ENCODE measurements at places on chromosomes 12 and 14.

GRCh38 chr12:30927222-30927611 lies 669 bp downstream of the TSPAN11 start:
- H3K27ac ChIP-seq: no peak overlapping the region
- no peaks in the 10 kb centered on the region for H3K4me1 ChIP-seq
- no peak for DNase-seq
- H3K4me3 ChIP-seq: no peak overlapping the region
- H3K36me3 ChIP-seq: no peaks in the 10 kb centered on the region

DNA sequence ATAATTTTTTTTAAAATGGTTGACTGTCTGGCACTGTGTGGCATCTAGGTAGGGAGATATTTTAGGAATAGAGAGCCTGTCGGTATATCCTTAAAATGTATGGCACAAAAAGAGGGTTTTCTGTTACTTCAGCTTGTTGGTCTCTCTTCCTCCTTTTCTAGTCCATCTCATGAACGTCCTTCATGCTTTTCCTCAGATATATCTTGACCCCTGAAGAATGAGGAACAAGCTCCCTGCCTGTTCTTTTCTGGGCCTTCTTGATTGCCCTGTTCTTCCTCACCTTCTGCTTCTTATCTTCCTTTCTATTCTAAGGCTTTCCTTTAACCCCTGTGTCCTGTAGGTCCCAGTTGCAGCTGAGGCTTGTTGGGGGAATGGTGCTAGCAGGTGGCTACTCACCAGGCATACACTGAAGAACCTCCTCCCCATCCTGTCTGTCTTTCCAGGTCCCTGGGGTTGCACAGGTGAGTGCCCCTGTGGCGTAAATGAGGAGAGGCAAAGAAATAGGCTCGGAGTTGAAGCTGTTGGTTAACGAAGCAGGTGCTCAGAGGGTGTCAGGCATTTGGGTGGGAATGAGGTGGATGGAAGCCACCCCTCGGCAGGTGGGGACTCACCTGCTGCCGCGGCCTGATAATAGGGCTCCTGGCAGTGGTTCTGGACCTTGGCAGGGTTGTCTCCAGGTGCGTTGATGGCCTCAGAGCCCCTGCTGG lies 7.2 kb upstream of the C1R start:
- no peak overlapping the region for H3K27ac ChIP-seq
- no peak for DNase-seq
- peaks cover 22% of the 10 kb centered on the region for H3K4me1 ChIP-seq
- no peaks in the 10 kb centered on the region for H3K27me3 ChIP-seq
- peaks cover 22% of the 10 kb centered on the region for H3K36me3 ChIP-seq

DNA sequence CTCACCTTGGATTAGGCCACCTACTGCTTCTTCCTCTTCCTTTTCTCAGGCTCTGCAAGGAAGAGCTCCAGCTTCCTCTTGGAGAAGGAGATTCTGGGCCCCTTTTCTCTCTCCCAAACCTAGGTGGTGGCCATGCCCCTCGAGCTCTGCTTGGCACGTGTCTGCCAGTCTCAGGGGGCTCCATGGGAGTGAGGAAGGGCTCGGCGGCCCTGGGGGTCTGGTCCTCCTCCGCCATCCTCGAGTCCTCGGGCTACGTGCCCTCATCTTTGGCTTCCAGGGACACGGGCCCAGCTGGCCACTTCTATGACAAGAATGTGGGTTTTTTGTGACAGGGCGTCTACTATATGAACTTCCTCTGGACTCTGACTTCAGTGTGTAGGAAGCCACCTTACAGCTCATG lies 34.3 kb downstream of the HSP90AA1 start:
- H3K36me3 ChIP-seq: peaks cover 54% of the 10 kb centered on the region
- no peak overlapping the region for H3K27ac ChIP-seq
- no peaks in the 10 kb centered on the region for H3K4me1 ChIP-seq
- DNase-seq: no peak
- H3K4me3 ChIP-seq: no peak overlapping the region

DNA sequence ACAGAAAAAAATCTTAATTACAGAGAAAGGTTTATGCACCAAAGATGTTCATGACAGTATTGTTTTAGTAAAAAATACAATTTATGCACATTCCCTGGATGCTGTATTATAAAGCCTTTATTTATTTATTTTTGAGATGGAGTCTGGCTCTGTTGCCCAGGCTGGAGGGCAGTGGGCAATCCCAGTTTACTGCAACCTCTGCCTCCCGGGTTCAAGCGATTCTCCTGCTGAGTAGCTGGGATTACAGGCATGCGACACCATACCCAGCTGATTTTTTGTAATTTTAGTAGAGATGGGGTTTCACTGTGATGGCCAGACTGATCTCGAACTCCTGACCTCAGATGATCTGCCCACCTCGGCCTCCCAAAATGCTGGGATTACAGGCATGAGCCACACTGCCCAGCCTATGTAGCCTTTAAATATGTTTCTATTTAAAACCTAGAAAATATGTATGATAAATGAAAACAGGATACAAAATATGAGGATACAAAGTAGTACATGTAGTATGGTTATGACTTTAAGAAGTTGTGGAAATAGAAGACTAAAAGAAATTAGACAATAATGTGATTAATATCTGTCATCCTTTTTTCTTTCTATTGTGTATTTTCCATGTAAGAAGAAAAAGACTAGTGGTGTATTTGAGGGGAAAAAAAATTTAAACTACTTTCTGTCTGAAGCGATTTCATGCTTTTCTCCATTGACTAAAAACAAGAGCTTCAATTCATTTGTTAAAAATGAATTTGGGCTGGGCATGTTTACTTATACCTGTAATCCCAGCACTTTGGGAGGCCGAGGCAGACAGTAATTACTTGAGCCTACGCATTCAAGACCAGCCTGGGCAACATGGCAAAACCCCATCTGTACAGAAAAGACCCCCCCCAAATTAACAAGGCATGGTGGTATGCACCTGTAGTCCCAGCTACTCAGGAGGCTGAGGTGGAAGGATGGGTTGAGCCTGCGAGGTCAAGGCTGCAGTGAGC lies 13.1 kb downstream of the ATF1 start:
- no peak for DNase-seq
- H3K27me3 ChIP-seq: no peaks in the 10 kb centered on the region
- no peaks in the 10 kb centered on the region for H3K4me1 ChIP-seq
- peaks cover 9% of the 10 kb centered on the region for H3K36me3 ChIP-seq

- H3K4me1 ChIP-seq: peaks cover 36% of the 10 kb centered on the region
- H3K27me3 ChIP-seq: no peaks in the 10 kb centered on the region
- H3K4me3 ChIP-seq: no peak overlapping the region
Observed at GRCh38 chr14:52693036-52693435, 2.3 kb downstream of the ERO1A start.

DNA sequence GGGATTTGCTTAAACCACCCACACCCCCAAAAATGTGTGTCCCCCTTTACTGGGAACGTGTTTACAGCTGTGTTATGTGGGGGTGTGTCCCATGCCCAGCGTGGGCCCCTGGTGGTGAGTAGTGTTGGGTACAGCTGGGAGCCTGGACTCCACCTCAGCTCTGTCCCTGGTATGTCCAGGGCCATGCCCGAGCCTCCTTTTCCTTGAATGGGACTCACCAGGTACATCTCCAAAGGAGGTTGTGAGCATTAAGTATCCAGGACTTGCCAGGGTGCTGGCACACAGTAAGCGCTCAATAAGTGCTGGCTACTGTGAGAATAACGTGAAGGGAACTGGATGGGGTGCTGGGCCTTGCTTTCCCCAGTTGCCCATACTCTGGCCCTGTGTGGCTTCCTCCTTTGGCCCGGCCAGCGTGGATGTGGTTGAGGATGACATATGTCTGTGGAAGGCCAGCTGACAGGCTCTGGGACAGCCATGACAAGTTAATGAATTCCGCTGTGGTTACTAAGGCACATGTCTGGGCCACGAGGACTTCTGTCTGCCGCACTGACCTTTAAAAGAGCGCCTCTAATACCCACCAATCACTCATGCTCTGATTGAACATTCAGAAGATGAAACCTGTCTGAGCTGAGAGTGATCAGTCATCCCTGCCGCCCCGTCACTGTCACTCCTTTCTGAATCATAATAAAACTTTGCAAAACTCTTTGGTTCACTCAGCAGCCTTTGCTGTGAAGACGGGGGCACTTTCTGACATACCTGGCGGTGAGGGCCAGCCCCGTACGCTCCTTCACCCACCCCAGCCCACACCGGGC lies 74.7 kb downstream of the DIO3 start:
- H3K27me3 ChIP-seq: no peaks in the 10 kb centered on the region
- peak; percentile 10 for DNase-seq
- H3K36me3 ChIP-seq: no peaks in the 10 kb centered on the region
- no peak overlapping the region for H3K27ac ChIP-seq

DNA sequence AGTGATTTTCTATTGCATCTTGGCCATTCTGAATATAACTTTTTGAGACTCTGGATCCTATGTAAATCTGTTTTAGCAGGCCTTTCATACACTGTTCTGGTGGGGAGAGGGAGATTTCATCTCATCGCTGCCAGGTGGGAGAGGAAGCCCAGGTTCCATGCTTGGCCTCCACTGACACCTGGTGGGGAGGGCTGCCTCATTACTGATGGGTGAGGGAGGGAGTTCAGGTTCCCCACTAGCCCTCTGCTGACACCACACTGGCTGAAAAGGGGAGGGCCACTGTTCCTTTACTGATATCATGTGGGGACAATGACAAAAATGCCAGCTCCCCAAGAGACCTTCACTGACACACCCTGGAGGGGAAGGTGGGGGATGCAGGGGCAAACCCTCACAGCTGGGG lies 2.4 kb upstream of the GALNT8 start:
- H3K4me3 ChIP-seq: no peak overlapping the region

DNA sequence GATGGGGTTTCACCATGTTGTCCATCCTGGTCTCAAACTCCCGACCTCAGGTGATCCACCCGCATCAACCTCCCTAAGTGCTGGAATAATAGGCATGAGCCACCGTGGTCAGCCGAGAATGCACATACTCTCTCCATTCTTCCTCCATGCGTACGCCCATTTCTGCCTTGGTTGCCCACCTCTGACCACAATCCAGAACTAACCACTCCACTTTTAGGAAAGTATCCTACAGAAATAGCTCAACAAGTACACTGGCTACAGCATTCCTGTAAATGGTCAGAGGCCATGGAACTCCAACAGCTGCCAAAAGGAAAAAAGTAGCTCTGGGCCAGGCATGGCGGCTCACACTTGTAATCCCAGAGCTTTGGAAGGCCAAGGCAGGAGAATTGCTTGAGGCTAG lies 60.7 kb downstream of the IRF2BPL start:
- no peaks in the 10 kb centered on the region for H3K36me3 ChIP-seq
- H3K27me3 ChIP-seq: no peaks in the 10 kb centered on the region
- no peak overlapping the region for H3K27ac ChIP-seq
- DNase-seq: no peak

GRCh38 chr14:99722741-99723140 lies 38.6 kb downstream of the CYP46A1 start:
- peaks cover 53% of the 10 kb centered on the region for H3K27me3 ChIP-seq
- no peaks in the 10 kb centered on the region for H3K4me1 ChIP-seq
- no peak for DNase-seq
- H3K36me3 ChIP-seq: no peaks in the 10 kb centered on the region
- H3K4me3 ChIP-seq: no peak overlapping the region

- H3K36me3 ChIP-seq: no peaks in the 10 kb centered on the region
- H3K27ac ChIP-seq: no peak overlapping the region
- no peaks in the 10 kb centered on the region for H3K4me1 ChIP-seq
- H3K4me3 ChIP-seq: no peak overlapping the region
Observed at GRCh38 chr12:75632442-75632841, 121.0 kb upstream of the KRR1 start.

- no peak within 1 kb of the TSS for H3K4me3 ChIP-seq
- peak; percentile 43 for DNase-seq
- H3K27ac ChIP-seq: no peak within 1 kb of the TSS
Observed at GRCh38 chr14:60485598-60486251, at the start of gene C14orf39. C14orf39 (minus strand) TSS chr14:60486063; CDS start chr14:60485078, 985 bp downstream.

DNA sequence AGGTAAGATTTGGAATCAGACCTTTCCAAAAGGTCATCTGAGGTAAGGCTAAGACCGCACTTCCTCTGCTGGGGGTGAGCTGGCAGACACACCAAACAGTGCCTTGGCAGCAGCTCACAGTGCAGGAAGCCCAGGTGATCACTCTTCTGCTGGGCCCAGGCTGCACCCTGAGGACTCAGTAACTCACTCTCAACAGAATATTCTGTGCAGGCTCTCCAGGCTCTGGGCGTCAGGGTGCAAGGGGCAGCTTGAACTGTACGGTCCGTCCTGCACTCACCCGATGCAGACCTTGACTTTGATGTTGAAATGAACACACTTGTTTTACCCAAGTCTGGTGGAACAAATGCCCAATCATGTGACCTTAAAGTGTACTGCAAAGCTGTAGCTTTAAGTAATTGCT lies 6.0 kb downstream of the ALKBH2 start:
- H3K4me1 ChIP-seq: peaks cover 2% of the 10 kb centered on the region
- no peak overlapping the region for H3K27ac ChIP-seq
- H3K27me3 ChIP-seq: no peaks in the 10 kb centered on the region
- peaks cover 52% of the 10 kb centered on the region for H3K36me3 ChIP-seq
- no peak for DNase-seq

- H3K27ac ChIP-seq: no peak overlapping the region
- no peaks in the 10 kb centered on the region for H3K36me3 ChIP-seq
- no peak for DNase-seq
- H3K4me1 ChIP-seq: no peaks in the 10 kb centered on the region
- no peak overlapping the region for H3K4me3 ChIP-seq
Observed at GRCh38 chr14:32407130-32407529, 78.0 kb downstream of the AKAP6 start.

GRCh38 chr12:8696442-8697090 lies 1.2 kb upstream of the RIMKLB start:
- DNase-seq: no peak
- H3K4me1 ChIP-seq: peaks cover 41% of the 10 kb centered on the region
- H3K27ac ChIP-seq: peak overlapping the region; percentile 93
- no peaks in the 10 kb centered on the region for H3K27me3 ChIP-seq

Data from common myeloid progenitor, CD34-positive (primary cell).